ENCODE measurements at places on chromosomes 4 and X.

GRCh38 chrX:133776072-133776471 lies 209.3 kb downstream of the GPC3 start:
- DNase-seq, result no peak

DNA sequence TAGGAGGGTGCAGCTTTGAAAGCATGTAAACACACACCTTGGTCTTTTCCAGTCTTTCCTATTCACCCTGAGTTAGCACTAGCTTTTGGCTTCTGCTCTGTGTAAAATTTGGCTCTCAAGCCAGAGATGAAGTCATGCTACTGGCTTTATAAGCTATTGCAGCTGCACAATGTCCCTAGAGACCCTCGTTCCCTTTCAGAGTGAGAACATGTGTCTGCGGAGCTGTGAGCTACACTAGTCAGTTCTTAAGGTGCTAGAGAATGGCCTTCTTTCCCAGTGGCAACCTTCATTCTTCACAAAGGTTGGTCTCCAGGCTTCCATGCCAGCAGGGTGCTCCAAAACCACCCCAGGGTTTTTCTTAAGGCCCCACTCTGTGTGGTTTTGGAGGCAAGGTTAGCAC lies 199.1 kb downstream of the SPATA18 start:
- peak; percentile 61 for DNase-seq

DNA sequence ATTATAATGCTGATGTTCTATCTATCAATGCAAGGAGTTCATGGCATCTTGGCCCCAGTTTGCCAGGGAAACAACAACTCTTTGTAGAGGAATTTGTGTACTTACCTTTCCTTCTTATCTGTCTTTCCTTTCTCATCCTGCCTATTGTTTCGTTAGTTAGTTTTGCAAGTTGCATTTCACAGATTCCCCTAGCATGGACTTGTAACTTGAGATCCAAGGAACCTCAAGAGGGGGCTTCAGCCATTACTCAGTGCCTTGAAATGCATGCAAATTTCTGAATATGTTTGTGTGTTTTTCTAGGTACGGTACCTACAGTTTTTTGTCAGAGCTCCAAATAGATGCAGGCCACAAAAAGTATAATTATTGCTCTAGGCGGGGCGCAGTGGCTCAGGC lies 203.6 kb downstream of the LDB2 start:
- no peak for DNase-seq

GRCh38 chr4:10096201-10096977 lies 20.2 kb downstream of the WDR1 start:
- peak; percentile 72 for DNase-seq

DNA sequence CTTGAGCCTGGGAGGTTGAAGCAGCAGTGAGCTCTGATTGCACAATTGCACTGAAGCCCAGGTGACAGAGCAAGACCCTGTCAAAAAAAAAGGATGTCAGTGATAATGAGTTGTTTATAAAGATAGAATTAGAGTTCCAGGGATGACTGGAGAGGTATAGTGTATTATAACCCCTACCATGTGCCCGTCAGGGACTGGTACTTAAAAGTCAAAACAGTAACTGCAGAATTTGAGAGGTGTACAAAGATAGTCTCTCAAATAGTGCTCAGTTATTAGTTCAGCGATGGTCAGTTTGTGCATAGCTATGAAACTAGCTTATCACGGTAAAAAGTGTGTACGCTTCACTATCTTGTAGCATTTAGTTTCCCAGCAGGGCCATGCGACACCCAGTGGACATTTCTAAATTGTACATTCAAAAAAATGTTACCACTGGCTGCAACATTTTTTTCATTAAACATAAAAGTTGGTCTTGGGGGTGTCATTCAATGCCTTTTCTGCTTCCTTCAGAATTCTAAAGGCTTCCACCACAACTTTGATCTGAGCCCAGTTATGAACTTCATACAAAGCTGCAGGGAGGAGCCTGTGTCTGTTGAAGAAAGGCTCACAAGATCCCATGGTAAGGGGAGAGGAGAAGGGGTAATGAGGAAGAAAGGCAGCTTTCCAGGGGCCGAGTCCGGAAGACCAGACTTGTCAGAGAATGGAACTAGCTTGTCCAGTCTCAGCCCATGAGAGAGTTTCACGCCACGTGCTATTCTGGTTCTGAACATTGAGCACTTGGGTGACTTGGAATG lies 9.2 kb upstream of the GYG2 start:
- DNase-seq, result no peak

All from thoracic aorta (tissue), 2 donors.